WTC11 (cell line): ENCODE measurements at places on chromosomes 6 and 20. TPM values are rescaled to one million over a fixed set of nuclear protein-coding genes. Genes with fewer than 3 reads are reported as not detected.

DNA sequence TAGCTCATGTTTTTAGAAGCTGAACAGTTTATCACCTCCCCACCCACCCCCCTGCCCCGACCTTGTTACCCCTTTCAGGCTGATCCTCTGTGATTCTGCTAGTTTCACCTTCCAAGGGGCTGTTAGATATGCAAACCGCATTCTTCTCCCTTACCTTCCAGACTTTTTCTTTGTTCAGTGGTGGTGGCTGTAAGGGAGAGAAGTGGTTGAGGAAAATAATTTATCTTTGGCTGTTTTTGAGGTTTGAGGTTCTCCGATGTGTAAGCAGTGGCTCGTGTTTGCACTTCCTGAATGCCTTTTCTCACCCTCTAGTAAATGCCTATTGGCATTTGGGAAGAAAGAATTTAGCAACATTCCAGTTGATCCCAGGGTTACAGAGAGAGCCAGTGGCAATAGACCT is 69.4 kb upstream of the KCNG1 start:
- peaks cover 33% of the 10 kb centered on the region for H3K4me1 ChIP-seq
- no peak for DNase-seq
- H3K27me3 ChIP-seq, result no peaks in the 10 kb centered on the region
- H3K4me3 ChIP-seq, result peak overlapping the region; percentile 41
- H3K36me3 ChIP-seq, result no peaks in the 10 kb centered on the region

GRCh38 chr20:34531608-34532265 is 15.5 kb downstream of the DYNLRB1 start:
- no peak overlapping the region for H3K27ac ChIP-seq
- no peaks in the 10 kb centered on the region for H3K27me3 ChIP-seq
- DNase-seq, result no peak
- no peak overlapping the region for H3K4me3 ChIP-seq

GRCh38 chr20:64006490-64006889 is 25.6 kb downstream of the PRPF6 start:
- DNase-seq, result no peak
- no peaks in the 10 kb centered on the region for H3K4me1 ChIP-seq
- H3K4me3 ChIP-seq, result no peak overlapping the region
- H3K27me3 ChIP-seq, result no peaks in the 10 kb centered on the region
- H3K36me3 ChIP-seq, result peaks cover 56% of the 10 kb centered on the region

GRCh38 chr6:11222385-11223277 is 9.8 kb downstream of the NEDD9 start:
- no peaks in the 10 kb centered on the region for H3K27me3 ChIP-seq
- DNase-seq, result no peak
- H3K4me1 ChIP-seq, result peaks cover 59% of the 10 kb centered on the region

DNA sequence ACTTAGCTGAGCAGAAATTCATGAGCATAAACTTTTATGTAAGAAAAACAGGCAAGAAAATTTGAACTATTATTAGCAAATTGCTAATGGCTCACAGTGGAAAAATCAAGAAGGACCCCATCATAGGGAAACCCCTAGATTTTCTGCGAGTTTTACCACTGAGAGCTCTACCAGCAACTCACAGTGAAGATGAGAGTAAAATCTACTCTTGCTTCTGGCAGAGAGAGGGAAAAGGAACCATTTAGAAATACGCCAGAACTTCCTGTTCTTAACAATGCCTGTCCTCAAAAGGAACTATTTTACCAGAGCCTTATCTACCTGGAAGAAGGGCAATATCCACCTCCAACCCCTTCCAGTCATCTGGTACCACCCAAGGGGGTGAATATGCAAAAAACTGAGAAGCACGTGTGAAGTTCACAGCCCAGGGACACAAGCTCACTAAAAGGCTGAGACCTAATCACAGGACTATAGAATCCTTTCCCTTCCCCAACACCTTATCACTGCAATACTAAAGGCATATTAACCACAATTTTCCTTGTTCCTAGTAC is 34.4 kb upstream of the ASF1A start:
- no peaks in the 10 kb centered on the region for H3K27me3 ChIP-seq
- no peak overlapping the region for H3K4me3 ChIP-seq
- no peak overlapping the region; the same call in 1 of the 2 replicates for H3K27ac ChIP-seq
- no peak for DNase-seq

DNA sequence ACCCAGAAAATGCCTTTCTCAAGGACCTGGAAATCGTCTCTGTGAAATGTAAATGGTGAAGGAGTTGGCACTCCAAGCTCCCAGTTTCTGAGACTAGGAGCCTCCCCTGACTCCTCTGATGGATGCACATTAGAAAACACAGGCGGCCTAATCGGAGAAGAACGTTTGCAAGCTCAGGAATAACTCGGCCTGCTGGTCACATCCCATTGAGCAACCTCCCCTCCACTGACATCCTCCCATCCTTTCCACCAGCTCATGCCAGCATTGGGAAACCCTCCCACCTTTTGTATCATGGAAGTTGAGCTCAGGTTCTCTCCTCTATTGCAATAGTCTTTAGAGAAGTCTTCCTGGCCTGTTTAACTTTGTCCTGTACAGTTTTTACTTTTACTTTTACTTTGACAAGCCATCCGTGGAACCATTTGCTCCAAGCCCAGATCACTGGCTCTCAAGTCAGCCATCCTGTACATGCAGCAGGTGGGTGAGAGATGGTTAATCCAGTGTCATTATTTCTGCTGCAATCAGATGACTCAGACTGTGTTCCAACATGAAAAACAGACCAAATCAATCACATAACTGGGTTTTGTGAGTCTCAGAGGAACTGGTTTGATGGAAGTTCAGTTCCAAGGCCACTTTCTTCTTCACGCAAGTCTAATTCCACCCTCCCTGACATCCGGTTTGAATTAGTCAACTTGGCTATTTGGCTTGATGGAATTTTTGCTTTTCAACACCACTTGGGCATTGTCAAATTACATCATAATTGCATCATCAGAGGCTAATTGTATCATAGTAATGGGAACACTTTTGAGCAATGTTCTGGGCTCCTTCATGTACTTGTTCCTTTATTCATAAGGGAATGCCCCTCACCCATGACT is 619.4 kb upstream of the CDH4 start:
- no peak overlapping the region for H3K4me3 ChIP-seq
- H3K36me3 ChIP-seq, result peaks cover 15% of the 10 kb centered on the region
- DNase-seq, result no peak
- H3K27ac ChIP-seq, result no peak overlapping the region
- H3K27me3 ChIP-seq, result peaks cover 52% of the 10 kb centered on the region
- H3K4me1 ChIP-seq, result no peaks in the 10 kb centered on the region; the same call in 1 of the 2 replicates

GRCh38 chr6:4466261-4466660 is 309.9 kb upstream of the CDYL start:
- H3K27ac ChIP-seq, result no peak overlapping the region
- no peak for DNase-seq
- H3K36me3 ChIP-seq, result peaks cover 19% of the 10 kb centered on the region
- H3K4me3 ChIP-seq, result no peak overlapping the region
- peaks cover 15% of the 10 kb centered on the region for H3K4me1 ChIP-seq
- peaks cover 2% of the 10 kb centered on the region; the same call in 1 of the 2 replicates for H3K27me3 ChIP-seq

DNA sequence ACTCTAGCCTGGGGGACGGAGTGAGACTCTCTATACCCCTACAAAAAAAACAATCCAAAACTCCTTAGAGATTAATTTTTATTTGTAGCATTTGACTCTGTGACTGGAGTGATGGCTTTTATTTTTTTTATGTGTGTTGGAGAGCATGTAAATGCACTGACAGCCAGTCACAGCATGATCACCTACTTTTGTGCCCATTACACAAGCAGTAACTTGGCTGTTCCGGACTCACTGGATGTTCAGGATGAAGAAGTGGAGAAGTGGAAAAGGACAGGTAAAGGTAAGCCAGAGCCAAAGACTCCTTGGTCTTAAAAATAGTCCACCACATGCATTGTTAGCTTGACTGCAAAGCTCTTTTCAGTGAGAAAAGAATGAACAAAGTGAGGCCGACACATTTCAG is 222.6 kb downstream of the FOXC1 start:
- H3K27me3 ChIP-seq, result no peaks in the 10 kb centered on the region; the same call in 1 of the 2 replicates
- no peak for DNase-seq
- no peak overlapping the region for H3K27ac ChIP-seq
- peaks cover 7% of the 10 kb centered on the region; the same call in 1 of the 2 replicates for H3K36me3 ChIP-seq
- H3K4me3 ChIP-seq, result no peak overlapping the region

DNA sequence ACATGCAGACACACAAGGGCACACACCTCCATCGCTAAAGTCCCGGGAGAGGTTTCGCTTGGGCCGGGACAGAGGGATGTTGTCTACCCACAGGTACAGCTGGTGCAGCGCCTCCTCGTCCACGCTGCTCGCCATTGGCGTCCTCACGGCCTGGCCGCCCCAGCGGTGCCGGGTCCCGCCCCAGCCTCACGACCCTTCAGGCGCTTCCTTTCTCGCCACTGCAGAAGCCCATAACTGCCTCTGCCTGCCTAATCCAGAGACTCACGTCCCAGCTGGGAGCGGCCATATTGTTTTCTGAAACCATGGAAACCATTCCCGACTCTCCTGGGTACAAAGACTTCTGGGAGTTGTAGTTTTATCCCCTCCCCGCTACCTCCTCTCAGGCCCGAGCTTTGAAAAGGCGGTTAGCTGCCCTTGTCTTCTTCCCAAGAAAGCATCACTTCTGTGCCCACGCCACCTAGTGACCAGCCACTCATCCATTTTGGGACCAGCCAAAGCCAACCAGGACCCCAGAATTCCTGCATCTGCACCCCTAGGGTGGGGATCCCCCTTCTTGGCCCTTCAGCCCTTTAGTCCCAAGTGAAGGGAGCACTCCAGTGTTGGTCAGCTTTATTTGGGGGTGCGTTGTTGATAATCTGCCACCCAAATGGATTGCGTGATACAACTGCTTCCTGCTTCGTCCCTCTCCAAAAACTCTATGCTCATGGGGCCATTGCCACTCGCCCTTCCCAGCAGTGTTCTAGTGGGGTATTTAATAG is at the start of gene SPEF1:
Gene SPEF1 (minus strand): TSS at position 296 of the 758 bp plus-strand sequence. CDS start 161 bp downstream, at position 135.
- H3K27me3 ChIP-seq, result peaks cover 42% of the 10 kb centered on the region
- peak within 1 kb of the TSS; percentile 29; the same call in 1 of the 2 replicates for H3K27ac ChIP-seq
- H3K36me3 ChIP-seq, result peaks cover 4% of the 10 kb centered on the region; the same call in 1 of the 2 replicates
- peak; percentile 83 for DNase-seq

DNA sequence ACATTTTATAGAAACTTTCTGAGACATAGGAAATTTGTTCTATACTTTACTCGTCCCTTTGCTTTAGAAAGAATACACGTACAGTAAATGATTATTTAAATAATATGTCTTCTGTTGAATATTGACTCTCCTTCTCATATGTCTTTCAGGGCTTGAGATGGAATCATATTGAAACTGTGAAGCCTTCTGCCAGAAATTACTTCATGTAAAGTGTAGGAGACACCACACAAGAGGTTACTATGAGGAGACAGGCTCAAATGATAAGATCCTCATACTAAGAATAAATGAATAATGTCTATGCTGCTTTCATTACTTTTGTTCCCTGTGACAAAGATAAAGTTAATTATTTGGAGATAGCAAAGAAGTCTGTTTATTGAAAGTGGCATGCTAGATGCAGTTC is 1240.3 kb upstream of the MAP3K7 start:
- no peaks in the 10 kb centered on the region for H3K36me3 ChIP-seq
- no peak overlapping the region for H3K4me3 ChIP-seq
- no peak for DNase-seq
- no peak overlapping the region for H3K27ac ChIP-seq

- DNase-seq, result no peak
- no peaks in the 10 kb centered on the region for H3K36me3 ChIP-seq
- H3K27me3 ChIP-seq, result peaks cover 38% of the 10 kb centered on the region
- H3K27ac ChIP-seq, result no peak overlapping the region
- H3K4me3 ChIP-seq, result no peak overlapping the region
Observed at GRCh38 chr6:46217671-46218131, 46.9 kb upstream of the ENPP5 start.

DNA sequence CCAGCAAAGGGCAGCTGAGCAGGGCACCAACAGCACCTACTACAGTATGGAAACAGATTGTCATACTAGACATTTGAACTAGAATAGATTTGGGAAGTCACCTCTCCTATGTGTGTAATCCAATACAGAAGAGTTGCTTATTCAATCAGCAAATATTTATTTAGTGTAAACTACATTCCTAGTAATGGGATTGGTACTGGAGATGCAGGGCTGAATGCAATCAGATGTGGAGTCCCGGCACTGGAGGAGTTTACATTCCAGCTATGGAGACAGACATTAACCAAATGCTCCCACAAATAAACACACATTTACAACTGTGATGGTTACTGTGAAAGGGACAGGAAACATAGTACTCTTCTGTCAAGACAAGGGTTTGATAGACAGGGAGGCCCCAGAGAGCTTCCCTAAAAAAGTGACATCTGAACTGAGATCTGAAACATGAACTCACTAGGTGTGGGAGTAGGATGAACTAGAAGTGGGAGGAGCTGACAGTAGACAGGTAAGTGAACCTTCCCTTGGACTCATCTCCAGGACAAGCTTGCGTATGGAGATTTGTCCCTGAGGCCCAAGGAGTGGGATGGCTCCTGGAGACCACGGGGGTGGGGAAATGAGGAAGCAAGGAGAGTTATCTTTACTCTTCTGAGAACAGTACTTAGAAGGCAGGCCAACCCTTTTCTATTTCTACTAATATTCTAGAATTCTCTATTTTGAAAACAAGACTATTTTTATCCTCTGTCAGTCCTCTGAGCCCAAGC is 420.5 kb downstream of the MAFB start:
- peaks cover 44% of the 10 kb centered on the region for H3K36me3 ChIP-seq
- no peak for DNase-seq
- peak overlapping the region; percentile 100 for H3K27ac ChIP-seq
- H3K4me3 ChIP-seq, result peak overlapping the region; percentile 90

GRCh38 chr6:43770372-43771209 is 580 bp downstream of the VEGFA start:
- peak; percentile 68 for DNase-seq
- peak overlapping the region; percentile 85 for H3K27ac ChIP-seq
- H3K4me3 ChIP-seq, result peak overlapping the region; percentile 98
- H3K27me3 ChIP-seq, result peaks cover 11% of the 10 kb centered on the region

DNA sequence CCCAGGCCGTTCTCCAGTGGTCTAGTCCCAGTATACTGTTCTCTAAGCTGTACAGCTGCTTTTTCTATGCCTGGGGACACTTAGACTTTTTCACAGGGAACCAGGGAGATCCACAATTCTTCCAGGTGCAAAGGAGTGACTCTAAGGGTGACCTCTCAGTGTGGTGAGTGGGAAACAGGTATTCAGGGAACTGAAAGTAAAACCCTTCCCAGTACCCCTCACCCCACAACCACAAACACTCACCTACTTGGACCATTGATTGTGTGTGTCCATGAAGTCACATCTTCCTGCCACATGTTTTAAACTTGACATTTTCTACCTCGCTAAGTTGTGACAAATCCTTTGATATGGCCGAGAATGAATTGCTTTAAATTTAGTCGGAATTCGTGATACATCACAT is 183.6 kb downstream of the CLIC5 start:
- peaks cover 2% of the 10 kb centered on the region; the same call in 1 of the 2 replicates for H3K36me3 ChIP-seq
- DNase-seq, result no peak
- H3K4me1 ChIP-seq, result no peaks in the 10 kb centered on the region
- no peak overlapping the region for H3K27ac ChIP-seq
- no peak overlapping the region for H3K4me3 ChIP-seq

- no peaks in the 10 kb centered on the region for H3K4me1 ChIP-seq
- no peak for DNase-seq
- H3K27ac ChIP-seq, result 0 out of 2 replicates have a peak overlapping the region, but pooled peaks have one; percentile 47
- H3K4me3 ChIP-seq, result no peak overlapping the region
- no peaks in the 10 kb centered on the region for H3K27me3 ChIP-seq
- H3K36me3 ChIP-seq, result peaks cover 11% of the 10 kb centered on the region; the same call in 1 of the 2 replicates
Observed at GRCh38 chr6:166927935-166928643, 28.3 kb downstream of the RNASET2 start.

GRCh38 chr6:104884867-104885517 is 25.3 kb upstream of the HACE1 start:
- peak; percentile 14 for DNase-seq
- H3K27me3 ChIP-seq, result peaks cover 4% of the 10 kb centered on the region; the same call in 1 of the 2 replicates
- no peak overlapping the region for H3K4me3 ChIP-seq
- H3K36me3 ChIP-seq, result peaks cover 8% of the 10 kb centered on the region
- H3K27ac ChIP-seq, result no peak overlapping the region

ADAM33 gene
- 5.3 to 7.1 TPM (median 7.0 TPM) in 3 replicates for total RNA-seq

SLC24A3 gene
- total RNA-seq, result 4.7 to 5.7 TPM (median 5.3 TPM) in 3 replicates

FOXF2 gene
- total RNA-seq, result 0.07 to 0.11 TPM in 2 of 3 replicates, not detected in the other

TMEM74B gene
- 7.3 to 10.9 TPM (median 8.4 TPM) in 3 replicates for total RNA-seq

RAMACL gene
- total RNA-seq, result 0.30 to 0.79 TPM (median 0.53 TPM) in 3 replicates
